ENCODE measurements at places on chromosomes 4 and X.

DNA sequence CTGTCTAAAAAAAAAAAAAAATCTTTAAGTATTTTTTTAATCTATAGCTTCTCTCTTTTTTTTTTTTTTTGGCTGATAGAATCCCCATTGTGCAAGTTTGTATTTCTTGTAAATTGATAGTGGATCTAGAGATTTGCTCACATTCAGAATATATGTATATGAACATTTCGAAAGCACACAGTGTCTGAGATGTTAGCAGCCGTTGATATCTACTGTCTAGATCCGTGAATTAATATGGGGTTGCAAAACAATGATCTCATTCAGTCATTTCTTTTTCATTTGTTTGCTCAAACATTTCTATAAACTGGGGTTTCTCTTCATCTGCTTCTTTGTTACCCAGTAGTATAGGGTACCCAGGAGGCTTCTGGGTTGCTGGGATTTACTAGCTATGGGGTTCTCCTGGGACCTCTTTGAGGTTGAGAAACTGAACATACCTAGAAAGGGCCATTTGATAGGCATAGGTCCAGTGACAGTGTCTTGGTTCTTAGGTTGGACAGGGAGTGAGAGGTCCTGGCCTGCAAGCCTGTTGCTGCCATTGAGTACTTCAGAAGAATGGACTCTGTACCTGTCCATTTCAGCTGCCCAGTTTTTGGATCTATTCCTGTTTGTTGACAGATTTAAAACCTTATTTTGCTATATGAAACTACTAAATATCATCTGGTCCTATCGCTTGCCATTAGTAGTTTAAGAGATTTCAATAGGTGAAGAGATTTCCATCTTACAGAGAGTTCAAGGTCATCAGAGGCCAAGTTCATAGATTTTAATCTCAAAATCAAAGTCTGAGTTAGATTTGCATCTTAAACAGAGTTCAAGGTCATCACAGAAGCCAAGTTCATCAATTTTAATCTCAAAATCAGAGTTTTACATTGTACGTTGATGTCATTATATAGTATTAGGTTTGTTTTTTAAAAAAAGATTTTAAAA lies 50.8 kb downstream of the WWC2 start:
- no peak for DNase-seq
- peaks cover 7% of the 10 kb centered on the region for H3K36me3 ChIP-seq
- no peak overlapping the region for H3K27ac ChIP-seq
- H3K4me1 ChIP-seq = peaks cover 33% of the 10 kb centered on the region
- H3K4me3 ChIP-seq = no peak overlapping the region

- no peak overlapping the region for H3K4me3 ChIP-seq
- H3K27ac ChIP-seq = no peak overlapping the region
- H3K4me1 ChIP-seq = peaks cover 3% of the 10 kb centered on the region
- DNase-seq = no peak
These were observed 17.9 kb downstream of the BCLAF3 start for GRCh38 chrX:19972984-19973383.

DNA sequence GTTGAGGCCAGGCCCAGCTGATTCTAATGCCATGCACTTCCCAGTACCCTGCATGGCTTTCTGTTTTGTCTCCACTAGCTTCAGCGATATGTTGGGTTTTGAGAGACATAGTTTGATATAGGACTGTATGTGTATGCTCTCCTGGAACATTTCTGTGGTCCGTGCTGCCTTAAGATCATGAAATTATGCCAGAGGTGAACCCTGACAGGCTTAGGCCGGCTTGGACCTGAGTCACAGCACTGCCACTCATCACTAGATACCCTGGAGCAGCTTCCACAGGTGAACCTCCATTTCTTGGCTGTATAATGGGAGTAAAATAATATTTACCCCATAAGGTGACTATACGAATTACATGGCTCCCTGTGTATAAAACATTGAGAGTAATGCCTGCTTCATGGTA lies 6.4 kb downstream of the SGMS2 start:
- H3K27ac ChIP-seq = no peak overlapping the region
- H3K27me3 ChIP-seq = peaks cover 12% of the 10 kb centered on the region
- no peak overlapping the region for H3K4me3 ChIP-seq
- no peak for DNase-seq

GRCh38 chr4:152687974-152688599 lies 8.3 kb upstream of the TMEM154 start:
- H3K4me1 ChIP-seq = peaks cover 58% of the 10 kb centered on the region
- DNase-seq = no peak
- peak overlapping the region; percentile 12 for H3K27ac ChIP-seq
- H3K27me3 ChIP-seq = no peaks in the 10 kb centered on the region
- no peaks in the 10 kb centered on the region for H3K36me3 ChIP-seq

GRCh38 chr4:3403348-3403906 lies 38.3 kb upstream of the HGFAC start:
- peaks cover 27% of the 10 kb centered on the region for H3K4me1 ChIP-seq
- no peak overlapping the region for H3K27ac ChIP-seq
- peaks cover 61% of the 10 kb centered on the region for H3K36me3 ChIP-seq
- no peak overlapping the region for H3K4me3 ChIP-seq
- no peak for DNase-seq

- no peaks in the 10 kb centered on the region for H3K4me1 ChIP-seq
- H3K27me3 ChIP-seq = peaks cover 10% of the 10 kb centered on the region
- H3K36me3 ChIP-seq = no peaks in the 10 kb centered on the region
- no peak overlapping the region for H3K4me3 ChIP-seq
These were observed 24.6 kb upstream of the COX7B2 start for GRCh38 chr4:46933686-46934085.

DNA sequence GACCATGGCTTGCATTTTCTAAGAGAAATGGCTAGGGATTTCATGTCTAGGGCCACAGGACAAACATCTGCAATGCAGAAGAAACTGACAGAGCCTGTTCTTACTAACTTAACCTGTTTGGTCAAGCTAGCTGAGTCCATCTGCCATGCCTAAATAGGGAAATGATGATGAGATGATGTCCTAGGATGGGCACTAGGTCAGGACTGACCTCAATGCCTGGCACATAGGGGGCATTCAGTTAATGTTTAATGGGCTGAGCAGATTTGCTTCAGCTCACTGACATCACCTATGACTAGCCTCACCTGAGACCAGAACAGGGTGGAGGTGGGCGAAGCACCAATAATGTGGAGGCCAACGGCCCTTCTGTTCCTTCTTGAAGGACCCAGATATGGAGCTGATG lies 174.2 kb upstream of the SCML1 start:
- H3K4me1 ChIP-seq = peaks cover 71% of the 10 kb centered on the region
- no peak overlapping the region for H3K27ac ChIP-seq
- H3K36me3 ChIP-seq = peaks cover 3% of the 10 kb centered on the region

GRCh38 chrX:123756320-123756719 lies 23.5 kb upstream of the THOC2 start:
- H3K27ac ChIP-seq = no peak overlapping the region
- no peaks in the 10 kb centered on the region for H3K36me3 ChIP-seq
- H3K27me3 ChIP-seq = peaks cover 3% of the 10 kb centered on the region
- no peak overlapping the region for H3K4me3 ChIP-seq

- H3K36me3 ChIP-seq = no peaks in the 10 kb centered on the region
- peaks cover 13% of the 10 kb centered on the region for H3K27me3 ChIP-seq
- H3K27ac ChIP-seq = no peak overlapping the region
- no peak for DNase-seq
- no peak overlapping the region for H3K4me3 ChIP-seq
These were observed 26.8 kb upstream of the SOD3 start for GRCh38 chr4:24768604-24769003.

DNA sequence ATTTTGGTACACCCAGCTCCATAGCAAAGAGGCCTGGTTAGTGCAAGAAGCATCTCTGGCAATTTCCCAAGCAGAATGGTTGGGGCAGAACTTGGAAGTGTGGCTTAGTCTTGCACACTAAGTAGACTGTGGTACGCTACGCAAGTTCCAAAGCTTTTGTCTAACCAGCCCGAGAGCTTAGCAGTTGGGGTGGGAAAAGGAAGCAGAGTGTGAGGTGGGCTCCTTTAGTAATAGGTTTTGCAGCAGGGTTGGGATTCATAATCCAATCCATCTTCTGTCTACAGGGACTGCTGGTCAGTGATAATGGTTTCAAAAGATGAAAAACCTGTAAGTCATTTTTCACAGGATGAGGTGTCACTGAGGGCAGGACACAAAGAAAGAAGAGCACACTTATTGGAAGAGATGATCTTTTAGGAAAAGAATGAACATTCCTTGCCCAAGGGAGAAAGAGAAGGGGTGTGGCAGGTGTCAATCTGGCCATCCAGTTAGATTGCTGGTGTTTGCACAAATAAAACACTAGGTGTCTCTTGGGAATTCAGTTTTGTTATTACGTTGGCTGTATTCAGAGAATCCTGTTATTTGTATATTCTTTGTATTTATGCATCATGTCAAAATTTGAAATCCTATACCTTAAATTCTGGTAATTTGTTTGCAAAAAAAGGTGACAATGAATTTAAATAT lies 244.3 kb downstream of the GPAT3 start:
- no peak overlapping the region for H3K4me3 ChIP-seq
- H3K4me1 ChIP-seq = peaks cover 7% of the 10 kb centered on the region
- no peak for DNase-seq
- H3K27me3 ChIP-seq = peaks cover 12% of the 10 kb centered on the region
- no peaks in the 10 kb centered on the region for H3K36me3 ChIP-seq

DNA sequence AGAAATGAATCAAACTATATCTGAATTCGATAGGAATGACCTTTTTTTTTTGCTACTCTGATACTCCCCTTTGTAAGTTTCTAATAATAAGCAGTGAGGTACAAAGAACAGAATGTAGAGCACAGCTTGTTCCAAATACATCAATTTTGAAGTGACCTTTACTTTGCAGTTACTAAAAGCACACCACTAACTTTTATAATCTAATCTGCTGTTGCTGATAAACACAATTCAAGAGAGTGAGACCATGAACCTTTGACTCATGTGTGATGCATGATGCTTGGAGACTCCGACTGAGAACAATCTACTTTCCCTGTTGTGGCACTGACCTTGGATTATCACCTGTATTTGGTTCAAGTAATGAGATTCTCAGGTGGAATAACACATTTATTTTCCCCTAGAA lies 91.6 kb upstream of the GNPDA2 start:
- no peaks in the 10 kb centered on the region for H3K4me1 ChIP-seq
- H3K27me3 ChIP-seq = no peaks in the 10 kb centered on the region
- H3K36me3 ChIP-seq = no peaks in the 10 kb centered on the region
- no peak overlapping the region for H3K4me3 ChIP-seq
- DNase-seq = no peak

DNA sequence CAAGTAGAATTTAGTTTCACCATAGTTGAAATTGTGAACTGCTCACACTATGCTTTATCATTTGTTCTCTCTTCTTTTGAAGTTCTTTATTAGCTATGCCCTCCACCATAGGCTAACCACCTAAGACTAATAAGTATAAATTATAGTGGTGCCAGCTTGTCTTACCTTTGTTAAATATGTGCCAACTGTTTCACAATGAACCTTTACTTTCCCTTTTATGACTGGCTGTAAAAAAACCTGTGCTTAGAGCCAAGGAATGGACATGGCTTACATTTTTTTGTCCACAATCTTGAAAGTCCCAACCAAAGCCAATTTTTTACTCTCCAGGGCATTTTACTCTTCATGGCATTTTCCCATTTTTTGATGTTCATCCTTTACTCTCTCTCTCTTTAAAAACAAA lies 123.5 kb upstream of the LEF1 start:
- no peak for DNase-seq
- H3K4me1 ChIP-seq = peaks cover 16% of the 10 kb centered on the region
- H3K36me3 ChIP-seq = no peaks in the 10 kb centered on the region
- no peak overlapping the region for H3K27ac ChIP-seq
- H3K4me3 ChIP-seq = no peak overlapping the region

DNA sequence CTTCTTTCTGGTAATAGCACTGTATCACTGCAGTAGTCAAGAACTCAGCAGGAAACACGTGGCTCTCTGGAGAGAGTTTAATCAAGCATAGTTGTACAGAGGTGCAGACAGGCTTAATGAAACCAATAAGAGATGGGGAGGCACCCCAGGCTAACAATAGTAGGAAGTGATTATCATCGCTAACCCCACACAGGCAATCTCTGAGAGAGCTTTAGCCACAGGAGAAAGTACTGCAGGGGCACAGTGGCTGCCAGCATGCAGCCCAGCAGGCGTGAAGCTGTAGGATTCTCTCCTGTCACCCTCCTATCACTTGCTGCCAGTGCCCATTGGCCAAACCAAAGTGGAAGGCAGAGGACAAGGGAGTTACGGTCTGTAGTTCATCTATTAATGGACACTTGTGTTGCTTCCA lies 450.0 kb upstream of the RASGEF1B start:
- H3K4me1 ChIP-seq = peaks cover 25% of the 10 kb centered on the region
- no peak for DNase-seq
- H3K36me3 ChIP-seq = no peaks in the 10 kb centered on the region
- no peak overlapping the region for H3K4me3 ChIP-seq
- H3K27ac ChIP-seq = no peak overlapping the region
- H3K27me3 ChIP-seq = peaks cover 5% of the 10 kb centered on the region

GRCh38 chrX:54230435-54231148 lies 47.5 kb upstream of the FAM120C start:
- no peaks in the 10 kb centered on the region for H3K27me3 ChIP-seq
- peaks cover 40% of the 10 kb centered on the region for H3K36me3 ChIP-seq
- DNase-seq = no peak
- no peaks in the 10 kb centered on the region for H3K4me1 ChIP-seq

DNA sequence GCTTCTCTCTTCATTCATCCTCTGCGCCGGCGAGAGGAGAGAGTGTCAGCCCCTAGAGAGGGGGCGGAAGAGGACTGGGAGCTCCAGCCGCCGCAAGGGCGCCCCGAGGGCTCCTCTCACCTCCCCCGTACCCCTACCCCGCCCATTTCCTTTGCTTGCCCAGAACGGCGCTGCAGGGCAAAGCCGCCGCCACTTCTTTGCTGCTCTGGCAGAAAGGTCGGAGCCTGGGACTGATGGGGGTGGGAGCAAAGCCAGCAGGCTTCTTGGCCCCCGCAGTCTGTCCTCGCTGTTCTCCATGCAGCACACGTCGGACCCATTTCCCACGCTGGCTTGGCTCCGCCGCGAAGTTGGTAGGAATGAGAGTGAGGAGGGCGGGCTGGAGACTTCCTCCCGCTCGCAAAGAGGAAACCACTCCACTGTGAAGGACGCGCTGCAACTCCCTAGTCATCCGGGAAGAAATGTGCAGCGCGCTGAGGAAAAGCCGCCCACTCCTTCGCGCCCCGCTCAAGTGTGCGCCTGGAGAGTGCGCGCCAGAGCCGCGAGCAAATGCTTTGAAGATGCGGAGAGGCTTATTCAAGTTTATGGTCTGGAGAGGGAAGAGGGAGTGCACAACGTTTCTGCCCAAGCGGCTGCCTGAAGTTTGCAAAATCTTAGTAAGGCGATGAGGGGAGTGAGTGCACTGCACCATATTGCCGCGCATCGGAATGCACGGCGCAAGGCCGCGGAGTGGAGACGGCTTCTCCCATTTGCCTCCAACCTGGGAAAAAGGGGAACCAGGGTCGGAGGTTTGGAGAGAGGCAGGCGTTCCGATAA lies 2.8 kb upstream of the PCDH7 start:
- H3K4me3 ChIP-seq = peak overlapping the region; percentile 91
- peak overlapping the region; percentile 96 for H3K27ac ChIP-seq
- no peaks in the 10 kb centered on the region for H3K36me3 ChIP-seq
- H3K4me1 ChIP-seq = peaks cover 47% of the 10 kb centered on the region
- peaks cover 30% of the 10 kb centered on the region for H3K27me3 ChIP-seq

- H3K36me3 ChIP-seq = peaks cover 3% of the 10 kb centered on the region
- no peaks in the 10 kb centered on the region for H3K4me1 ChIP-seq
- H3K27ac ChIP-seq = no peak overlapping the region
- no peak overlapping the region for H3K4me3 ChIP-seq
- DNase-seq = no peak
These were observed 580.9 kb upstream of the ZFP42 start for GRCh38 chr4:187414716-187415115.

GRCh38 chr4:17376205-17376604 lies 135.7 kb downstream of the QDPR start:
- no peak for DNase-seq
- no peak overlapping the region for H3K27ac ChIP-seq
- H3K27me3 ChIP-seq = no peaks in the 10 kb centered on the region
- no peaks in the 10 kb centered on the region for H3K4me1 ChIP-seq

Measured in nephron progenitor cell (in vitro differentiated cells).